Tongue (tissue), 3 donors: ENCODE measurements at places on chromosomes 5 and 9. TPM values are rescaled to one million over a fixed set of nuclear protein-coding genes. Genes with fewer than 3 reads are reported as not detected.
A peak's percentile ranks its signal among the peaks of the same experiment; 100 is the strongest.

IFNW1 gene
- total RNA-seq = not detected

DNA sequence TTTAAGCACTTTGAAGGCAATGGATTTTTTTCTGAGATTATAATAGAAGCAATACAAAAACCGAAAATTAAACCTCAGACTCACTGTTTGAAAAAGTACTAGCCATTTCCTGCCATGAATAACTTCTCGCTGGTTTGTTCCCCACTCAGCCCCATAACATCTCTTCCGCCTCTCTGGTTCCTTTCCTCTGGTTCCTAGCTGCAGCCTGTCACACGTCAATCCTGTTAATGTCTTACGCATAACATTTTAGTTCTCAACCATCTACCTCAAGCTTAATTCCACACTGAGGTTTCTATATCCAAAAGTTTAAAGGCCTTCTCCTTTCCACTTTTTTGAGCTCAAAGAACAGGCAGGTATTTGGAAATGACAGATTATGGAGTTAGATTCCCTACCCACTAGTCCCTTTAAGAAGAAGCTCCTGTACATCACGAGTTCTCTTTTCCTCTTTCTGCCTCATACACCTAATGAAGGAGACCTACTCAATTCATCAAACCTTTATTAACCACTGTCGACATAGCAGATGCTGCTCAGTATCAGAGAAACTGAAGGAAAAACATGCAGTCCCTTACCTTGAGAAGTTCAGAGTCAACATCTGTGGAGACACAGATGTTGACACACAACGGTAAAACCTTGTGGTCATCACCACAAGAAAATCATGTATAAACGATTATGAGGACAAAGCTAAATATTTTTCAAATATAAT lies 243.0 kb upstream of the PTGER4 start:
- no peak for DNase-seq

GRCh38 chr9:96075111-96075510 lies 199.6 kb downstream of the ERCC6L2 start:
- no peak for DNase-seq

DNA sequence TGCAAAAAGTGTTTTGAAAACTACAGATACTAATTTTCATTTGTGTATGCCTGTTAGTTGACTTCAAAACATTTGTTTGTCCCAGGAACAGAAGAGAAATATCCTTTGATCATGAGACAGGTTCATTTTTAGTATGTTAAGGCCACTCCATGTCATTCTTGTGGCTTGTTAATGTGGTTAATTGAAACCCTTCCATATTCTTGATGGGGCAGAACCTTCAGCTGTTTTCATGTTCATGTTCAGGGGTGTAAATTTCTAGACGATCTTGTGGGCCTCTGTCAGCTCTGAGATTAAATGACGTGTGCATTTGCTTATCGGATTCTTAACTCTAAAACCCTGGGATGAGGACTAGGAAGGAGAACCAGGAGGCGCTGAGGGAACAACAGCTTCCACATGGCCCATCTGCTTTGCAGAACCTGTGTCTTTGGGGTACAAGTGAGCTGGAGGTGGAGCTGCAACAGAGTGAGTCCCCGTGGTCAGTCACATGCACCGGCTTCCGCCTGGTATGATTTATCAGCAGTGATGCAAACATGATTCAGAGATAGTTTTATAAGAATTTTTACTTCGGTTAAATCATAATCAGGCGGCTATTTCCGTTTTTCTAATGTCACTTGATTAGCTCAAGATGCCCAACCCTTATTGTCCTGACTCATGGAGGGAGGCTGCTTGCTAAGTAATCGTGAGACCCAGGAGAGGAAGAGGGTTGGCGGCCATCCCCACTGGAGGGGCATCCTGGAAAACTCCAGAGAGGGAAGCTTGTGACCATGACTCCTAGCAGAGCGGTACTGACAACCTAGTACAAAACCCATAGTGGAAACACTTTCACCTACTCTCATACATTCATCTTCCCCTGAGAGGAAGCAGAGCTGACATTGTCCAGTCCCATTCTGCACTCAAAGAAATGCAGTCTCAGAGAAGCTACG lies 138.4 kb downstream of the C9orf152 start:
- no peak for DNase-seq

GIN1 gene
- total RNA-seq = 25.0 TPM

C1QTNF3 gene
- total RNA-seq = 122 TPM

FYB1 gene
- 9.0 TPM for total RNA-seq

DNA sequence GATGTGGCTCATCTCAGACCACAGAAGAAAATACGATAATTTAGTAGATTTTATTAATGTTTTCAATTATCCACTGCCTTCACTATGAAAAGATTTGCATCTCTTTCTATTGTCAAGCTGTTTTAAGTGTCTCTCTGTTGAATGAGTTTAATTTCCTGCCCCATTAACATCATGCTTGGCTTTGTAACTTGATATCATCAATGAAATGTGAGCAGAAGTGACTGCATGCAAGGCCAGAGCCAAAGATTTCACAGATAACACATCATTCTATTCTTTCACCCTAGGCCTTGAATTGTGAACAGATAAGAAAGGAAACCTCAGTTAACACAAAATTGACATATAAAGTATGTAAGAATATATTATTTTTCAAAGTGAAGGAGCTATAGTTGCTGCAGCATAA lies 986.4 kb upstream of the CDH18 start:
- peak; percentile 20 for DNase-seq

BSPRY gene
- total RNA-seq = 2.6 TPM

TMEM250 gene
- 28.0 TPM for total RNA-seq

DNA sequence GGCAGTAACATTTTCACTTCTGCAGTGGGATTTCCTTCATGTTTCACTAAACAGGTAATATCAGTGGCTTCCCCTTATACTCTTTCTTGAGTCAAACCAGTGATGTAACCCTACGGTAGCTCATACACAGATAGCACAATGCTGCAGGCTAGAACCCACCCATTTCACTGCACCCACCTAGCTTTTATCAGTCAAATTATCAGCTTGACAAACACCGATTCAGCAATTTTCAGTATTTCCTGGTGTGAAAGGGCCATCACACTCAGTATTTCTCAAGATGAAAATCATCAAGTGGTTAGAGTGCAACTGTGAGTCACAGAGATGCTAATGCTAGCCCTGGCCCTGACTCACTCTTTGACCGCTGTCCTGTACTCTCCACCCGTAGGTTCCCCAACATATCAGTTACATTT lies 242.3 kb upstream of the PTGER4 start:
- no peak for DNase-seq

DNA sequence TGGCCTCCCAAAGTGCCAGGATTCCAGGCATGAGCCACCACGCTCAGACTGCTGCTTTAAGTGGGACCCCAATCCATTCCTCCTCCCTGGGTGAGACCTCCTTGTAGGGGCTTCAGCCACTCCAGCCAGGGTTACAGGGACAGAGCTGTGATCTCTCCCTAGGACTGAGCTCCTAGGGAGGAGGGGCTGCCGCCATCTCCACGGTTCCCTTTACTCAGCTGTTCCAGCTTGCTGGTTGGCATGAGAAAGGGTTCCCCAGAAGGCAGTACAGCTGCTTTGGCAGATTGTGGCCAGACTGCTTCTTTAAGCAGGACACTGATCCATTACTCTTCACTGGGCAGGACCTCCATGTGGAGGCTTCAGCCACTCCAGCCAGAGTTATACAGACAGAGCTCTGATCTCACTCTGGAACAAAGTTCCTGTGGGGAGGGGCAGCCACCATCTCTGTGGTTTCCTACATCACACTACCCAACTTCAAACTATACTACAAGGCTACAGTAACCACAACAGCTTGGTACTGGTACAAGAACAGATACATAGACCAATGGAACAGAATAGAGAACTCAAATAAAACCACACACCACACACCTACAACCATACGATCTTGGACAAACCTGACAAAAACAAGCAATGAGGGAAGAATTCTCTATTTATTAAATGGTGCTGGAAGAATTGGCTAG lies 7.2 kb downstream of the INSL6 start:
- DNase-seq = no peak

GRCh38 chr9:942805-943580 lies 33.5 kb upstream of the DMRT3 start:
- DNase-seq = no peak

STXBP1 gene
- 12.8 TPM for total RNA-seq

GRCh38 chr5:3325201-3325971 lies 270.2 kb upstream of the IRX1 start:
- DNase-seq = peak; percentile 56

DNA sequence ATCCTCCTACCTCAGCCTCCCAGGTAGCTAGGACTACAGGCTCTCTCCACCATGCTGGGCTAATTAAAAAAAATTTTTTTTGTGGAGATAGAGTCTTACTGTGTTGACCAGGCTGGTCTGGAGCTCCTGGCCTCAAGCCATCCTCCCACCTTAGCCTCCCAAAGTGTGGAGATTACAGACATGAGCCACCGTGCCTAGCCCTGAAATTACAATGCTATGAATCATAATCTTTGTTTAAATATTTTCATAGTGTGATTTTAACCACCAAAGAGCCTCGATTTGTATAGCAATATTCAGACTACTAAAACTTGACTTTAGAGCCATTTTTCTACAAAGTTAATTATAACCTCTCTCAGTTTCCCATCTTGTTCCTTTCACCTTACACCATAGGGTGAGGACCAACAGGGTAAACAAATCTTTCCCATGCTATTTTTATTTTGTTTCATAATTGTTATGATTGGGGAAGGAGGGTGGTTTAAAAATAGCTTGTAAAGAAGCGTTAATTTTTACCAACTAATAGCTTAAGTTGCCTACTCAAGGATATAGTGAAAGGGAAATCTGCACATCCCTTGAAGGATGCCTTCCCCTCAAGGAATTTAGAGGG lies 32.7 kb downstream of the UBE2D2 start:
- DNase-seq = no peak

DNA sequence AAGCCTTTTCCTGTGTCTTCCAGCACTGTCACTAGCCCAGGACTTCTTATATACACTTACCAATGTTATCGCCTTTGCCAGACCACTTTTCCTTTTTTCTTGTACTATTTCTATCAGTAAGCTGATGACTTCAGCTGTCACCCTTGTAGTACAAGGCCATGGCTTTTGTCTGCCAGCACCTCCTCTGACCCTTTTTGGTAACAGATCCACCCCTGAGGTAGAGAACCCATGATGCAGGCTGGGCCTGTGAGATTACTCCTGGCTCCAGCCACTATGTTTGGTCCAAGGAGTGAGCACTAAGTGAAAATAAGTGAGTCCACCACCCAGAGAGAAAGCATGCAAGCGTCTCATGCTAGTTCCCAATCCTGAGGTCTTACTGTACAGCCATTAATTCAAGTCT lies 406.7 kb downstream of the MLLT3 start:
- DNase-seq = no peak

GRCh38 chr5:170132269-170132975 lies 26.7 kb downstream of the FOXI1 start:
- DNase-seq = no peak

DNA sequence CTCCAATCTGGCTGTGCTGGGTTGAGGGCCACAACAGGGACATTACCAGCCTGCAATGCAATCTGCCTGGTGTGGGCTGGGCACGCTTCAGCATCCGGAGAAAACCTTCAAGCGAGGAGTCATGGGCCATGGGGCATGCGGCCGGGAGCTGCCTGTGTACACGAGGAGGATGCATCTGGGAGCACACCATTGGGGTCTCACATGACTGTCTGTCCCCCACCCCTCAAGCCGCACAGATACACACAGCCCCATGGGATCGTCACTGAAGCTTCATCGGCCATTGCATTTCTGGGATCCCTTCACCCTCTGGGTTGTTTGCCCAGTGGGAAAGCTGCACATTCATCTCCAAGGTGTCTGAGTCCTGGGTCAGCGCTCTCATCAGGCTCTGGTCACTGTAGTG lies 9.9 kb downstream of the LCN1 start:
- DNase-seq = no peak

FOXD4 gene
- not detected for total RNA-seq

GABRG2 gene
- not detected for total RNA-seq

- no peak for DNase-seq
These were observed 92.2 kb downstream of the SEMA6A start for GRCh38 chr5:116482394-116482793.

DNA sequence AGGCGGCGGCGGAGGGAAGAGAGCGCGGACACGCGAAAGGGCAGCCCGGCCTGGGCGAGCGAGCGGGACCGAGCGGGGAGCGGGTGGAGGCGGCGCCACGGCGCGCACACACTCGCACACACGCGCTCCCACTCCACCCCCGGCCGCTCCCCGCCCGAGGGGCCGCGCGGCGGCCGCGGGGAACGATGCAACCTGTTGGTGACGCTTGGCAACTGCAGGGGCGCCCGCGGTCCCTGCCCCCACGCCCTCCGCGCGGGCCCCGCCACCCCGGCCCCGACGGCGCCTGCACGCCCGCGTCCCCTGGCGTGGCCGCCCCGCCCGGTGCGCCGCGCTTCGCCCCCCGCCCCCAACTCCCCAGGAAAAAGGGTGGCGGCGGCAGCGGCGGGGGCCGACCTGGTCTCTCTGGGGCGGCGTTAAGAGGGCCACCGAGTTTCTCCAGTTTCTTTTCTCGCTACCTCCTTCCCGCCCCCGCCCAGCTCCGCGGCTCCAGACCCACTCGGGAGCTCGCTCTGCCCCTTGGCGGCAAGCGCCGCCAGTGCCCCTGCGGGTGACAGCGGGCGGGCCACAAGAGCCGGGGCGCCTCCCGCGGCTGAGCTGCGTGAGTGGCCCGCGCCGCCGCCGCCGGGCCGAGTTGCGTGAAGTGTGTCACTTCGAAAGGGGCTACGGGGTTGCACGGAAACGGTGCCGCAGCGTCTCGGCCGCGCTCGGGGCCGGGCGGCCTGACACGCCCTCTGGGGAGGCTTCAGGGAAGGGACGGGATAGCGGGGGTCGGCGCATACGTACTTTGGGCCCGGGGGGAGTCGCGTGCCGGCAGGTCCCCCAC lies at the start of gene NR3C1:
NR3C1 (minus strand) TSS at position 94 of the 823 bp plus-strand sequence. CDS start 2,847 bp downstream, outside the sequence.
- DNase-seq = peak; percentile 94

GRCh38 chr5:160467555-160468362 lies 46.1 kb downstream of the PTTG1 start:
- peak; percentile 69 for DNase-seq

GRCh38 chr5:167460449-167461020 lies 830.9 kb upstream of the WWC1 start:
- DNase-seq = no peak

- DNase-seq = no peak
These were observed 97.6 kb downstream of the BARX1 start for GRCh38 chr9:93857528-93857927.

- DNase-seq = no peak
These were observed 42.9 kb upstream of the SUB1 start for GRCh38 chr5:32542216-32543059.

GRCh38 chr9:116703634-116704033 lies 16.5 kb downstream of the TRIM32 start:
- no peak for DNase-seq
